ENCODE measurements at places on chromosomes 13 and 19. TPM values are rescaled to one million over a fixed set of nuclear protein-coding genes. Genes with fewer than 3 reads are reported as not detected.

Gene RAVER1
- 28.0 TPM for total RNA-seq

Gene PALM3
- 2.4 TPM for total RNA-seq

Gene MCF2L
- total RNA-seq: 0.09 TPM

Gene C19orf85
- total RNA-seq: not detected

Gene LILRA1
- total RNA-seq: not detected

Gene ZNF382
- 0.03 TPM for total RNA-seq

Gene SSC5D
- 0.53 TPM for total RNA-seq

Gene KIR2DL3
- total RNA-seq: not detected
